Airway epithelial cell (primary cell): ENCODE measurements at places on chromosomes 1 and 21. TPM values are rescaled to one million over a fixed set of nuclear protein-coding genes. Genes with fewer than 3 reads are reported as not detected.

SYF2 gene
- 27.4 and 29.1 TPM in 2 replicates for total RNA-seq

RPF1 gene
- 42.0 and 54.1 TPM in 2 replicates for total RNA-seq

SLC44A3 gene
- total RNA-seq, result 11.7 and 12.3 TPM in 2 replicates

ZC3H12A gene
- 31.9 and 40.6 TPM in 2 replicates for total RNA-seq

NR1I3 gene
- not detected in 2 replicates for total RNA-seq

KLF17 gene
- total RNA-seq, result not detected in 2 replicates

LCE3D gene
- 0.60 TPM in 1 of 2 replicates, not detected in the other for total RNA-seq
